ENCODE measurements at places on chromosomes 2 and 18.

GRCh38 chr2:46315103-46315890 is 18.1 kb downstream of the EPAS1 start:
- DNase-seq = no peak

DNA sequence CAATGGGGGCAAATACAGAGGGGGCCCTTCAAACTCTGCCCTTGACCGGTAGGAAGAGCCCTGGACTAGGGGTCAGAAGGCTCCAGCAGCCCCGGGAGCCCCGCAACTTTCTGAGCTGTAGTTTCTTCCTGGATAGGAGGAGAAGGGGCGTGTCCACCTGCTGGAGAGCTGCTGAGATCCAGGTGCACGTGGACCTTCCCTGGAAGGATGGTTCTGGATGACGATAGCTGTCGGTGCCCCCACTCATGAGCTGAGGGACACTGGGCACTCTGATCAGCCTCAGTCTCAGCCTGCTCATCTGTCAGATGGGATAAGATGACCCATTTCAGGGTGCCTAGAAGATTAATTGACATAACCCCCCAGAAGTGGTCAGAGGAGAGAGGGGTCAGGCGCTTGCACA is 125.2 kb upstream of the HDAC4 start:
- DNase-seq = no peak

DNA sequence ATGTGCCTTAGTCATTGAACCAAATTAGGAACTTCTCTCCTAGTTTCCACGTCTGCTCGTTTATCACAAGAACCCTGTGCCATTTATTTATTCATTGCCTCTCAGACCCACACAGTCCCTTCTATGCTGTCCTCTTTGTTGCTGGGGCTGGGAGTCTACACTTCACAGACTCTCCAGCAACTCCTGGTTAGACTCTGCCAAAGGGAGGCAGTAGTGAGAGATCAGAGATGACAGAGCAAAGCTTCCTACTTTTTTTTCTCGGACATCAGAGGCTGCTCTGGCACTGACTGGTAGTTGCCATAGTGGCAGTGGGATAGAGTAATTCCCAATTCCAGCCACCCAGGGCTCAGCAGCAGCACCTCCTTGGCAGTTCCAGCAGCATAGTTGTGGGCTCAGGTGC is 277.5 kb downstream of the BCL11A start:
- no peak for DNase-seq

DNA sequence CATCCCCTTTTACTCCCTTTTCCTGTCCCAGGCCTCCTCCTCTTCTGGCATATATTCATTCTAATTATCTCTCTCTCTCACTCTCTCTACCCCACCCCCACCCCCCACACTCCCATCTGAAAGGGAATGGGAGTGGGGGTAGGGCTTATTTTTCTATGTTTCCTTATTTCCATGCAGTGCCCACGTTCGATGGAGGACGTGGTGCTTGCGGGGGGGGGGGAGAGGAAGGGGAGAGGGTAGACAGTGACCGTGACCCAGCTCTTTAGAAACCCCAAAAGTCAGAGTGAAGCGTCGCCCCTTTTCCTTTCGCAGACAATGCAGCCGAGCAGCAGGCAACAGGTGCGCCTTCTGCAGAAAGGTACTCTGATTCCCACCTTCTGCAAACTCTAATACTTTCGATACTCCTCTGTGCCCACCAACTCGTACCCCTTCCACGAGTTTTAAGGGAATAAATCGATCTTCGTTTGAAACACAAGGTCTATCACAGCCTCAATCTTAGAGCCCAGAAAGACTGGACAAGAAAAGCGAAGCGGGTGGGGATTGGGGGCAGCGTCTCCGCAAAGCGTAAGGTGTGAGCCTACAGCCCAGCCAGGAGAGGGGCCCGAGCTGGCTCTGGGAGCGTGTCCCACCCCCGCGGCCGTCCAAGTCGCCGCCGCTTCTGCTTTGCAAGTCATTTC is 891 bp upstream of the NR4A2 start:
- no peak for DNase-seq

DNA sequence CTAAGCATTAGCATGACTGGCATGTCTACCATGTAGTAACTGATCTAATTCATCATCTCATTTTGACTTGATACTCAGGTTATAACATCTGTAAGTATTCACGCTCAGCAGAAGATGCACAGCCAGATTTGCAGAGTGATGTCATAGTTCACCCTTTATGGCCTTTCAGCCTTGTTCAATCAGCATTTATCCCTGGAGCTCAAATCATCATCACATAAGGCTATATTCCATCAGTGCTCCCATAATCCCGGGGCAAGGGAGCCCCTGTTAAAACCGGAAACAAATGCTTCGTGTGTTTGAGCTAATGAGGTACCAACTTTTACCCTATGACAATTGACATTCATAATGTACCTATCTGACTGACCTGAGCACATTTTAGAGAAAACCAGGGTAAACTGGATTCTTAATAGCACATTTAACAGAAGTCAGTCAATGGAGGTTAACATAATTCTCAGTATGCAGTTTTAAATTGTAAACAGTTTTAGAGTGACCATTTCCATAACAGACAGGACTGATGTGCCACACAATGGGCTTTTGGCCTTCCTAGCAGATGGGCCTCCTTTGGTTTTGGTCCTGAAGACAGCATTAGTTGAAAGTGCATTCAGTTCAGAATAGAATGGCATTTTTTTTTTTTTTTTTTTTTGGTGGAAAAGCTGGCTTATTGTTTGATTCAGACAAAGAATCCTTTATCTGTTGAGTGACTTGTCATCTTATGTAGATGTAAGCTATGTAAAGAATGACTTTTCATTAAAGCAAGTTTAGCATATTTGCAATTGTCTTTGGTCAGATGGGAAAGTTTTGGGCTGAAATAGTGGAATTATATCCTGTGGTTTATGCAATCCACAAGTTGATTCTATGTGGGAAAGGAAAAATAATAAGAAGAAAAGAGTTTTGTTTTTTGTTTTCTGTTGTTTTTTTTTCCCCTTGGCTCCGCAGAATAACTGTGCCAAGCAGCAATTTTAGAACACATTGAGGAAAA is 866.0 kb upstream of the ACVR2A start:
- DNase-seq = no peak

DNA sequence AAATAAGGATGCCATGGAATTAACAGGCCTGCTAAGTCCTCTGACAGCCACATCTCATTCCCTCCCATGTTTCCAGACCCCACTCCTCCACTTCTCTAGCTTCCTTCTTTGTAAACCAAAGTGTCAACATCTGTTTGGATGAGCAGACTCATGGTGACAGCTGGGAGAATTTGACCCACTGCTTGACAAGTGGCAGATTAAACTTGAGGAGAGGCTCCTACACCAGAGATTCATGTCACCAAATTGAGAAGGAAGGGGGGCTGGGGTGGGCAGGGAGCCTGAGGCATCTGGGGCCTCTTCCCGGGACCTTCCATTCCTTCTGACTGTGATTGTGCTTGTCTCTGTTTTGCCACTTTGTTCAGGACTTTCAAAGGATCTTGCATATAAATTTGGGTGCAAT is 41.0 kb upstream of the IGFBP5 start:
- DNase-seq = no peak

GRCh38 chr2:71858071-71858470 is 289.6 kb downstream of the CYP26B1 start:
- no peak for DNase-seq

DNA sequence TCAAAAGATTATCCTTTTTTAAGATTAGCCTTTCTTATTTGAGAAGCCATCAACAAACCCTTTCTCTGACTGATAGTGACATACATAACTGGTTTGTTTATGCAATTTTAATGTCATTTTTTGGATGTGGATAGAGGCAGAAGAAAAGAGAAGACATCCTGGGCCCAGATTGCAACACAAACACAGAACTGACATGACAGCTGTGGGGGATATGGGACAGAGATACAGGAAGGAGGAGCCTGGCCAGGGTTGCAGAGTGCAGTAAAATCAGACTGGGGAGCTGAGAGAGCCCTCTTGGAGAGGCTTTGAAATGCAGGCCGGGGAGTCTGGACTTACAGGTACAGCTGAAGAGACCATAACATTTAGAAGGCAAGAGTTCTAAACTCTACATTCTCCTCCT is 65.1 kb downstream of the SIGLEC15 start:
- no peak for DNase-seq

- no peak for DNase-seq
These were observed 23.7 kb upstream of the PLEKHM3 start for GRCh38 chr2:208049006-208049405.

DNA sequence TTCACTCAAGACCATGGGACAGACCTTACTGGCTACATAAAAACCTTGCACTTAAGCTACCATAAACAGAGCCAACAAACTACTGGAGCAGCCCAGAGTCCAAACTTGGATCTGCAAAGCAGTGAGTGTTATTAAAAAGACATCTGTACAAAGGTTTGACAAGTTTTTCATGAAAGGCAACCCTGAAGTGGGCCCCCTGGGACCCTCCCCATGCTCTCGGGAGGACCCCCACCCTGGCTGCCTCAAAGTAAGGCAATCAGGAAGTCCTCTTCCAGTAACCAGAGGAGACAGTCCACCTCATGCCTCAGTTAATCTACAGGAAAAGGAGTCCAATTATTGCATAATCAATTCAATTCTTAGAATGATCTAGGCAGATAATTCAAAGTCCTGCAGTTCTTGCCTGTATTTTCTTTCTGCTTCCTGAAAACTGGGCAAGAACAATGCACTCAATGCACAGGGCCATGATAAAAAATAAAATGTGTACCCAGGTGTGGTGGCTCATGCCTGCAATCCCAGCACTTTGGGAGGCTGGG is 69.7 kb downstream of the TBC1D8 start:
- no peak for DNase-seq

- no peak for DNase-seq
These were observed 40.4 kb upstream of the FAM124B start for GRCh38 chr2:224442071-224442967.

GRCh38 chr2:44360749-44361329 is 455 bp downstream of the PREPL start:
- no peak for DNase-seq

DNA sequence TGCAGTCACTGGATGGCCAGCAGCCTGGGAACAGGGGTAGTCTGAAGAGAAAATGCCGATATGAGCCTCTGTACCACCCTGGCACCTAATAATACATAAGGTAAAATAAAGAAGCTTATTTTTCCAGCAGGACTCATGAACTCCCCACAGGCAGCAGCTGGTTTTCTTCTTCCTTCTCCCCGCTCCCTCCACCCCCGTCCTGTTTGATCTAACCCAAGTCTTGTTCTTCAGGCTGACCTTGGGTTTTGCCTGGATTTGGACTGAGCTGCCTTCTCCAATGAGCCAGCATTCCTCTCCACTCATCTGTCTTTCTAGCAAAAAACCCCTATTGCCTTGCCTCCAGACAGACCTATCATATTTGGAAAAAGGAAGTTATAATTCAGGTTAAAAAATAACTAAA is 111.8 kb downstream of the CELF4 start:
- no peak for DNase-seq

DNA sequence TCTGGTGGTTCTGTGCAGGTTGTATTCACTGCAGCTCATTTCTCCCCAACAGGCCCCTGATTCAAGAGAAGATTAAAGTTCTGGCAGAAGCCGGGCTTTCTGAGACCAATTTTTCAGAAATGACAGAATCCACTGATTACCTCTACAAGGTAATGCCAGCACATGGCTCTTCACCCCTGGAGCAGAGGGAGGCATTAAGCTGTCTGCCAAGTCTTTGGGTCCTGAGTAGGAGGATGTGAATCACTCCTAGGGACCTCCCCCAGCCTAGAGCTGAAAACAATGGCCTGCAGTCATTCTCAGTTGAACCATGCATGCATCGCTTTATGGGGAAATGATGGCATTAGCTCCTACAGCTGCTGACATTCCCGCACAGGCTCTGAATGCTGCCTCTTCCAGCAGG is 20.5 kb upstream of the RPL37A start:
- no peak for DNase-seq

DNA sequence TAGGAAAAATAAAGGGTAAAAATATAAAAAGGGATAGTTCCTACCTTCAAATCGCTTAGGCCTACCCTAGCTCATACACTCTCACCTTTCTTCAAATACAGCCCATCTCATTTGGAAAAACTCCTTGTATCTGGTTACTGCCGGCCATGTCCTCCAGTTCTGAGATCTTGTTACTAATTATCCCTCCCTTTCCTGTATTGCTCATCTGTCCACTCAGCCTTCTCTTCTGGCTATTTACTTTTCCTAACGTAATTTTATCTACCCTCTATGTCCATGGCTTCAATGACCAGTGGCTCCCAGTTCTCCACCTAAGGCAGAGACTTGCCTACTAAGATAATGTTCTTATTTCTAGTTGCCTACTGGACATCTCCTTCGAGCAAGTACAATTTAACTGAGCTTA is 342.9 kb upstream of the ACVR2A start:
- no peak for DNase-seq
